ENCODE measurements at places on chromosomes 13 and 19.

DNA sequence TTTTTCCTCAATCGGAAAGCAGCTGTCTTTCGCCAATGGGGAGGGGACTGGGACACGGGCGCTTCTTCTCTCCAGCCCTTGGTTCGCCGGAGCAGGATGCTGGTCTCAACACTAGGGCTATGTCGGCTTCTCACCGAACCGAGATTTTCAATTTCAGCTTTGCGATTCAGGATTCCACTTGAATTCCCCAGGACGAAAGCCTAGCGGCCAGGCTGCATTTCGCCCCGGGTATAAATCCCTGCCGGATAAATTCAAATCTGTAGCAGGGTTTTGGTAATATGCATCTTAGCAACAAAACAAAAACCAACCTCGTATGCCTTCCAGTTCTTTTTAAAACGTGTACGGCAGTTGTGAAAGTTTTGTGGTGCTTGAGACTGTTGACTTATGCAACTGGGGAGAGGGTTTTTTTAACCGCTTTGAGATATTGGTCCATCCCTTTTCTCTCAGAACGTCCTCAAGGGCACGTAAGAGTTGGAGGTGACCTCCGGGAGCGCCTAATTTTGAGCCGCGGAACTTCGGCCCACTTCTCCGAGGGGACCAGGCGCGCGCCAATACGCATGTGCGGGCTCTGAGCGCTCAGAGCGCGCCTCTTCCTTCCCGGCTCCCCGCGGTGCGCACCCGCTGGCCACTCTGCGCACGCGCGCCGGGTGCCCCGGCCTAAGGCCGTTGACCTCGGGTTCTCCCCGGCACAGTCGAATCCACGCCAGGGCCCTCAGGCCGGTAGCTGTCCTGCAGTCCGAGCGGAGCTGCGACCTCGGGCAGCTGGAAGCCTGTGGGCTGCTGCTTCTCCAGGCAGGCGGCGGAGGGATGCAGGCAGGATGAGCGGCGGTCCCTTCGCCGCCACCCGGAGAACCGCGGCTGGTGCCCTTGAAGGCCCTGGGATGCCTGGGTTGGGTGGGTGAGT is 7.6 kb downstream of the POU4F1 start:
- DNase-seq, result no peak

GRCh38 chr13:98778749-98779148 is 26.3 kb upstream of the SLC15A1 start:
- DNase-seq, result no peak

- DNase-seq, result no peak
Observed at GRCh38 chr19:18021121-18021755, 13.3 kb downstream of the ARRDC2 start.

DNA sequence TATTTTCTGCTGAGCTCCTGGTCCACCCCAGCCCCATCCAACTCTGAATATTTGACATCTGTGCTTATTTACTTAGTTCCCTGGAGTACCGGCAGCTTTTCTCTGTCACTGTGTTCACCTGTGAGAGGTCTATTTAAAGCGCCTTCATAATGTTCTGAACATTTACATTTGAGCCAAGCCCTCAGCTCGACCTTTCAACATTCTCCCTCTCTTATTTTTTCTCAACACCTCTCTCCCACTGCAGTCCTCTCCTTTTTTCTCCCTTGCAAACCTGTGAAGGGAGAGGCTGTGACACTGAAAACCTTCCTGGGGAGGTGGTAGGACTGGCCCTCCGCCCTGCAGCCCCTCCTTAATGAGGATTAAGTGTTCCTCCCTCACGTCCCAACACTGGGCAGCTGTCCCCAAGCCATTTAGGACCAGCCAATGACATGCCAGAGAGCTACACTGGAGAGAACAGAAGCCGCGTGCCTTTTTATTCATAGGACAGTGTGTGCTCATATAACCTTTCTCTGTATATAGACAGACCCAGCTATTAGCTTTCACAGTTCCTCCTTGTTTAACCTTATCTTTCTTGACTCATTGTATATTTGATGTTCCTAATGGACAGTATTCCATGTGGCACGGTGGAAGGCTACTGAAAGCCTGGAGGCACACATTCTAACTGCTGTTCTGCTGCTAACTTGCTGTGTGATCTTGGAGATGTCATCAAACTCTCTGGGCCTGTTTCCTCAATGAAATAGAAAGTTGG is 134.8 kb downstream of the NUFIP1 start:
- DNase-seq, result no peak

DNA sequence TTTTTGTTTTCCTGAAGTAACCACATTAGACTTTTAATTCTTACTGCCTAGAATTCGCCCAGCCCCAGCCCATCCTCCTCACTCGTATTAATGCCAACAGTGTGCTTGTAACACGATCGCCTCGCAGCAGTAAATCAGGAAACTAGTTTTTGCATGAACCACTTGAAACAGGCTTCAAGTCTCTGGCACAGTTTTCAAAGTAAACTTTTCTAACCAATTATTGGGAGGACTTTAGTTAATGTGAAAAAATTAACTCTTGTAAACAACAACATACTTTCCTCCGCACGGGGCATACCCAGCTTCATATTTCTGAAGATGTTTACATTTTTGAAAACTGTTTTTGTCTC is 39.2 kb downstream of the TNFRSF19 start:
- no peak for DNase-seq

DNA sequence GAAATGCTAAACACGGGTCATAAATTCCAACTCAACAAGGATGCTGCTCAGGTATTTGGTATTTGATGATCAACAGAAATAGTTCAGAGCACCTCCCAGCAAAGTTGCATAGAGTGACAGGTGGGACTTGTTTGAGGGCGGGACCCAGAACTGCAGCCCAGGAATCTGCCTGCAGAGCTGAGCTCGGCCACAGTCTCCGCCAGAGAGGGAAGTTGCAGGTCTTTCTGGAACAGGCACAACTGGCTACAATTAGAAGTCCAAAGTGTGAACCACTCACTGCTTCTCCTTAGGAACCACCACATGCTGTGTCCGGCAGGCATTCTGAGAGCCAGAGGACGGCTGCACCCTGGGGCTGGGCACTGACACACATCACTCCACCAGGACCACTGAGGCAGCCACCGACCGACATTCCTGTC is 1.1 kb downstream of the SLC15A1 start:
- no peak for DNase-seq

DNA sequence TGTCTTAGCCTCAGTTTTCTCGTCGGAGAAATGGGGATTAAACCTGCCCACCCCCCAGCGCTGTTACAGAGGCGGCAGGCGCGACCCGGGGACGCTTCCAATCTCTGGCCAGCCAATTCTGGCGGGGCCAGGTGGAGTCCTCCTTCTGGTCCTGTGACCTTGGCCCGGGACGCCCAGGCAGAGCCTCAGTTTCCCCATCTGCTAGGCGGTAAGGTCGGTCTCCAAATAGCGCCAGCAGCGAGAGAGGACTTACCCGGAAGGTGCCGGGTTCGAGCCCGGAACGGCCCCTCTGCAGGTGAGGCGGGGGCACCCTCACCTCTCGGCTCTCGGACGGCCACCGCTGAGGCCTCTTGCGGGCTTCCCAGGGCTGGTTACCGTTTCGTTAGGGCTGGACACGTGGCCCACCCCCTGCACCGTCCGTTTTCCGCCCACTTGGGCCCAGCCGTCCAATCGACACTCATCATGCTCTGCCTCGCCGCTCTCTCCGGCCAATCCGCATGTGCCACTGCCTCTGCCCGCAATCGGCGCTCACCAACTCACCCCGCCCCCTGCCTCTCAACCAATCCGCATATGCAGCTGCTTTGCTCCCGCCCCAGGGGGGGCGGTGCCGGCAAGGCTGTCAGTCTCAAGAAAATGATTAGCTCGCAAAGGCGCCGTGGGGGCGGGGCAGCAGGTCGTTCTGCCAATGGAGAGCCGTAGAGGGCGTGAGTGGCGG is at the start of gene ISOC2:
ISOC2 (minus strand) TSS at position 384 of the 715 bp plus-strand sequence. CDS start 5,156 bp downstream, outside the sequence.
- peak; percentile 99 for DNase-seq

DNA sequence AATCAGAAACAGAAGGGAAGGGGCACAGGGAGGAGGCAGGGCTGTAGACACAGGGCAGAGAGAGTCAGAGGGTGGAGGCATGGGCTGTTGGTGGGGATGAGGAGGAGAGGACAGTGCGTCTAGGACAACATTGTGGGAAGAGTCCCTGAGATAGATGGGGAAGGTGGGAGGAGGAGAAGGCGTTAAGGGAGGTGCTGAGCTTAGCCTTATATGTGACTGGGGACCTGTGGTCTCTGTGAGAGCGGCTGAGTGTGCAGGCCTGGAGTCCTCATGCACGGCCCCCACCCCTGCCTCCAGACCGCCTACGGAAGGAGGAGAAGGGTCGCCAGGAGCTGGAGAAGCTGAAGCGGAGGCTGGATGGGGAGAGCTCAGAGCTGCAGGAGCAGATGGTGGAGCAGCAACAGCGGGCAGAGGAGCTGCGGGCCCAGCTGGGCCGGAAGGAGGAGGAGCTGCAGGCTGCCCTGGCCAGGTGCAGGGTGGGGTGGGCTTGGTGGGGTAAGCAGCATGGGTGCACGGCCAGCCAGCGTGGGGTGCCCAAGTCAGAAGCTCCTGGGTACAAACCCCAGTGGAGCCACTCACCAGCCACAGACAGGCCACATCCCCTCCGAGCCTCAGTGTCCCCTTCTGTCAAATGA is 56.8 kb downstream of the KCNC3 start:
- no peak for DNase-seq

GRCh38 chr13:93230261-93230855 is 3.8 kb downstream of the GPC6 start:
- DNase-seq, result no peak

DNA sequence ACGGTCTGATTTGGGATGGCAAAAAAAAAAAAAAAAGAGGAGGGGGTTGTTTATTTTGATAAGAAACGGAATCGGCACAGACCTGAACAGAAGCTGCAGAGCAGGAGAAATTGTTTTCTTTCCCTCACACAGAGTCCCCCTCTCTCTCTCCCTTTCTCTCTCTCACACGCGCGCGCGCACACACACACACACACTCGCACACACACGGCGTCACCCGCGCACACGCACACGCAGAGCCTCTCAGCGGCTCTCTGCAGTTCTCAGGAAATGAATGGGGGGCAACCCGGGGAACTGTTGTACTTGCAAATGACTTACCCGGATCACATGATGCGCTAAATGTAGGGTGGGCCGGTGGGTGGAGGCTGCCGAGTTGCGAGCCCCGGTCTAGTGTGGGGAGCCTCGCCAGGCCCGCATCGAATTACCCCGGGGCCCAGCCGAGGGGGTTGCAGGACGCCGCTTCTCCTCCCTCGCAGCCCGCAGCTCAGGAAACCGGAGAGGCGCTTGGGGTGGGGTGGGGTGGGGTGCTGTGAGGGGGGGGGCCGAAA is 475 bp downstream of the KLF12 start:
- DNase-seq, result peak; percentile 55

DNA sequence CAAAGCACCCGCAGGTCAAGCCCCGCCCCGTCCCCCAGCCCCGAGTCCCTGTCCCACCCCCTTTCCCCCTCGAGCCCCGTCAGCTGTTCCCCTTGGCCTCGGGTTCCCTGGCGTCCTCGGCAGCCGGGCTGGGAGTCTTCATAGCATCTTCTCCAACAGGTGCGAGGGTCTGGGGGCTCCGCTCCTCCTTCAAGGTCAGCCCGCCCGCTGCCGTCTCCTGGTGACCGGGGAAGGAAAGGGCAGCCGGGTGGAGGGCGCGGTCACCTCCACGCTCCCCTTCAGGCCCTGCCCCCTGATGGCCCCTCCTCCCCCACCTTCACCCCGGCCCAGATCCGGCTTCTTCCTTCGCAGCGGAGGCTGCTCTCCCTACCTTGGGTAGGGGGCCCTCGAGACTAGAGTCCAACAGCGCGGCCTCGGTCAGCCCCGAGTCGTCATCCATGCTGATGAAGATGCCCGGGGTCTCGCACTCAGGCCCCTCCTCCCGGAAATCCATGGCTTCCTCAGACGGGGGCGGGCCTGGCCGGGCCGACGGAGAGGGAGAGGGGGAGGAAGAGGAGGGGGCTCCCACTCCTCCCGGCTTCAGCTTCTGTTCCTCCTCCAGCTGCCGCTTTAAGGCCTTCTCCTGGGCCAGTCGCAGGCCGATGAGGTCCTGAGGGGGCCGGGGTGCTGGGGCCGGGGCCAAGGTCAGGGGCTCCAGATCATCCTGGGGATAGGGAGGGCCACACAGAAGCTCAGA is 541 bp upstream of the RSPH6A start:
- no peak for DNase-seq

DNA sequence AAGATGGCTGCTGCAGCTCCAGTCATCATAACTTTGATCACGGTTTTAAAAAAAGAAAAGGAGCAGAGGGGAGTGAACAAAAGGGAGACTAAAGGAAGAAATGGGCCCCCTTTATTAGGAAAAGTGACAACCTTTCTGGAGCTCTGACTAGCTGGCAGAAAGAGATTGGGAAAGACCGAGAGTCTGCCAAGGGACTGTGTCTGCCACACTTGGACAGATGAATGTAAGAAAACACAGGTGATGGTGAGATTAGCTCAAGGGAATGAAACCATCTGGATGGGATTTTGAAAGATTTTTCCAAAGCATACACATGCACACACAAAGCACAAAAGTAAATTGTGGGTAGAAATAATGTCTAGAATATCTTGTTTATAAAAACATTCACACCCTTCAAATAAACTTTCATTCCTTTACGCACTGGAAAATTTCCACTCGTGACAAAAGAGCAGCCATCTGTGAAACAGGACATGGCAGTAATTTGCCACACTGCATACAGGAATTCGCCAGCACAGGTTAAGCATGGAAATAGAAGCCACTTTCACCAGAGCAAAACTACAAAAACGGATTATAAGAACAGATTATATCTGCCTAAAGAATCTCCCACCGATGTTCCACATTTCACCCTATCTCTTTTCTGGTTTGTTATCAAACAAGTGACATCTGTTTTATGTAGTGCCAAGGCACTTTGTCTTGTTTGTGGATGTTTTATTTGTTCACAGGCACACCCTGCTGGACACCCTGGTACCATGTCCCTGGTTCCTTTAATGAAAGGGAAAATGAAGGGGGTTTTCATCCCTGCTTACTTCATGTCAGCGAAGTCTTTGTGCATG is 819.5 kb downstream of the DIAPH3 start:
- no peak for DNase-seq

DNA sequence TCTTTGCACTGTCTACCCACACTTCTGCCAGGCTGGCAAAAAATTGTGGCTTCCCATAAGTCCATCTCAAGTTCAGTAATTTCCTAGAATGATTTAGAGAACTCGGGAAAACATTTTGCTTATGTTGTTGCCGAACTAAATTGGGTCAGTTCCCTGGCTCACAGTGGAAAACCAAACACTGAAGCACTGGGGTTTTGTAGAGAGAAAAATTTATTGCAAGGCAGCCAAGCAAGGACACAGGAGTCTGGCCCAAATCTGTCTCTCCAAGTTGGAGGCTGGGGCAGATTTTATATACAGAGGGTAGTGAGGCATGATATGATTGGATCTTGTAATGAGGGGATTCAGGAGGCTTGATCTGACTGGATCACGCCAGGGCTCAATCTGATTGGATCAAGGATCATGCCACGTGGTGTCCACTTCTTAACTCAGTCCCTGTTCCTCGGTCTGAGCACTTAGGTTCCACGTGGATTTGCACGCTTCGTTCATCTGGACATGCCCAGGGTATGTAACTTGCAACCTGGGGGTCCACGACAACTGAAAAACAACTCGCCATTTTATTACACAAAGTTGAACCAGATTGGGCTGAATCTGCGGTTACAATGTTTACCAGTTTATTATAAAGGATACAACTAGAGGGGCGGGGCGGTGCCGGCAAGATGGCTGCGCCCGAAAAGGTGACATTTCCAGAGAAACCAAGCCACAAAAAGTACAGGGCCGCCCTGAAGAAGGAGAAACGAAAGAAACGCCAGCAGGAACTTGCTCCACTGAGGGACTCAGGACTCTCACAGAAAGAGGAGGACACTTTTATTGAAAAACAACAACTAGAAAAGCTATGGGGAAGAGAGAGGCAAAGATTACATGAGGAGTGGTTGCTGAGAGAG is 7.3 kb downstream of the CD209 start:
- DNase-seq, result no peak

GRCh38 chr13:49374585-49375290 is 69.1 kb downstream of the CAB39L start:
- no peak for DNase-seq

- no peak for DNase-seq
Observed at GRCh38 chr13:76936763-76937162, 11.5 kb upstream of the ACOD1 start.
